ENCODE measurements at places on chromosomes 3 and 15.

DNA sequence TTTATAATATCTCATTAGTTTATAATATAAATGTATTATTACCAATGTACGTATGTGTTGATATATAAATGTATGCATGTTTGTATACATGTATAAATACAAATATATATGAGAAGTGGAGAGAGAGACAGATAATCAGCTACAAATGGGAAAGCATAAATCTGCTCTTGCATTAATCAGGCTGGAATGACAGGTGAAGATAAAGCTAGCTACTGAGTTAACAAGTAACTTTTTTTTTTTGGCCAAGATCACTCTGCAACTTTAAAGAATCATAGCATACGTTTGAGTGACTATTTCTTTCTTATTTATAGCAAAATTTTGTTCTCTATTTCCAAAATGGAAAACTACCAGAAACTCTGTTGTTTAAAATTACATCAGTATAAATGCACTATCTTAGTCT, 422.8 kb downstream of the SI start:
- no peak for DNase-seq

DNA sequence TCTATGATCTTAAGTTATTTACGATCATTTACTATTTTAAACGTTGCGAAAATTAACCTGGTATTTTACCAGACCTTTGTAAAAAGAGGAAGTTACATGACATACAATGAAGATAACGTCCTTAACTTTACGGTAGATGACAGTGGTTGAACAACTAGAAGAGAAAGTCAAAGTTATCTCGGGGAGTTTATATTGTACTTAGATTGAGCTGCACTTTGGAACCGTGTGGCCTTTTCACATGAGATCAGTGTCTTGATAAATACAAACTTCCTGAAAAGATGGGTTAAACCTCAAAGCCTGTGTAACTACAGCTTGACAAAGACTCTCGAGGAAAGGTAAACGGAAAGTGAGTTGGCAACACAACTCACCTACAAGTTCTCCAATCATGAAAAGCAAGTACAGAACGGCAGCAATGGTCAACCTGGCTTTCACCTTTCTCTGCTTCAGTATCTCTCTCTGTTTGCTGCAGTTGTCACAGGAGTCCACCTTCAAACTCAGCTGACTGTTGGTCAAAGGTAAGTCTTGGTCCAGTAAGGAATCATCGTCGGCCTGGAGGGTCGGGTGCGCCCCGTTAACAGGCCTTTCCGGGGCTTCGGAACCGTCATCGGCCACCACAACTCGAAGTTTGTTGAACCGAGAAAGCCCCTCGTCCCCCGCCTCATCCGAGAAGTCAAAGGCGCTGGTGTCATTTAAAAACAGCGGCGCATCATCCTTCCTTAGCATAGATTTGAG, 793 bp downstream of the SLC30A4 start:
- DNase-seq = no peak

GRCh38 chr3:156630773-156631093, 43.7 kb upstream of the TIPARP start:
- DNase-seq = no peak

DNA sequence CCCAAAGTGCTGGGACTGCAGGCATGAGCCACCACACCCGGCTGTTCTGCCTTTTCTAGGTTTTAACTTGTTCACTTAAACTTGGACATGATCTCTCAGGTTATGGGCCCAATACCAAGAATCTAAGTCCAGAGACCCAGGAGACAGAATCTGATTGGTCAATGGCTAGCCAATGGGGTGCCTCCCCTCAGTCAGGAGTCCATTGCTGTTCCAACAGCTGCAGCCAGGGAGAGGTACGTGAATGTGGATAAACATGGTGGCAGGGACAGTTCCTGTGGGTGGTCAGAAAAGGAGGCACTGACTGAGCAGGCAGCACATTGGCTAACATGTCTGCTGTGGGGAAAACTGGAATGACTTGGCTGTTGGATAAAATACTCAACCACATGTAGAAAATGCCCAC, 140.3 kb downstream of the RPLP1 start:
- DNase-seq = no peak

- DNase-seq = peak; percentile 73
Observed at GRCh38 chr3:41200669-41201021, 1.3 kb downstream of the CTNNB1 start.

DNA sequence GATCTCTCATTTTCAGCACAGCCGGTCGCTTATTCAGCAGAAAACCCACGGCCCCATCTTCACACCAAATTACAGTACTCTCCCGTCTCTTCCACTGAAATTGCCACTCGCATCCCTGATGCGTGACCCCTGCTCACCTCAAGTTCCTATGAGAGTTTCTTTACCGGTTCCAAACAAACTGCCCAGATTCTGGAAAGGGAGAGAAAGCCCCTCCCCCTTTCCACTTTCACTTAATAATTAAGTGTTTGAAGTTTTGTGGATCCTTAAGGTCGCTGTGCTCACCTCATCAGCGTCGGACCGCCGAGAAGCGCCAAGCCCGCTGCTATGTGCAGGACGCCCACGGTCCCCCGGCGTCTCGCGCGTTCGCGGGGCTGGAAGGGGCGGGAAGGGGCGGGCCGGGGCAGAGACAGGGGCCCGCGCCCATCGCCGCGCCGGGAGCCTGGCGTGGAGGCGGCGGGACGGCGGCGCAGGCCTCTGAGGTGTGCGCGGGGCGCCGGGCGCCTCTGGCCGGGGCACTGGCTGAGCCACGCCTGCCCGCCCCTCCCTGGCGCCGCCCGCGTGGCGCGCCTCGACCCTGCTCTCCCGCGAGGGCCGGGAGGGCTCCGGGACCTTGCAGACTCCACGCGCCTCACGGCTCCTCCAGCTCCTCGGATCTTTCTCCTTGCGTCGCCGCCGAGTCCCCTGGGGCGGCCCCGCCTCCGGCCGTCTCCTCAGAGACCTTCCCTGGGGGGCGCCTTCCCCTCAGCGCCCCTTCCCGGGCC, at the start of gene GPR156:
TSS of gene GPR156 (minus strand) at position 476 of the 761 bp plus-strand sequence. CDS start 41,124 bp downstream, outside the sequence.
- peak; percentile 33 for DNase-seq

- DNase-seq = no peak
Observed at GRCh38 chr3:32302601-32303398, 64.3 kb downstream of the CMTM8 start.

- DNase-seq = no peak
Observed at GRCh38 chr3:134643150-134643675, 7.6 kb downstream of the KY start.
